ENCODE measurements at places on chromosomes 7 and 10.

- DNase-seq, result no peak
Observed at GRCh38 chr10:100006243-100006886, 3.4 kb downstream of the DNMBP start.

DNA sequence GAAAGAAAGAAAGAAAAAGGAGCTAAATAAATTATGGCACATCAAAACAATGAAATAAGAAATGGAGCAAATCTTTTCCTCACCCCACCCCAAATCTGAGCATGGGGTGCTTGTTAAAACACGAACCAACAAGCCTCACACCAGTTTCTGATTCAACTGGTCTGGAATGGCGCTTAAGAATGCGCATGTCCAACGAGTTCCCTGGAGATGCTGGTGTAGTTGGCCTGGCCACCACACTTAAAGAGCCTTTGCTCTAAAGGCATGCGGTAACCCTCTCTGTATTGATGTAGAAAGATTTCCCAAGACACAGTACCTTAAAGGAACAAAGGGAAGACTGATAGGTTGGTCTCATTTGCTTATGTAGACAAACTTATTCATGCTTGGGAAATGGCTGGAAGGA is 49.1 kb upstream of the STEAP1B start:
- DNase-seq, result no peak

DNA sequence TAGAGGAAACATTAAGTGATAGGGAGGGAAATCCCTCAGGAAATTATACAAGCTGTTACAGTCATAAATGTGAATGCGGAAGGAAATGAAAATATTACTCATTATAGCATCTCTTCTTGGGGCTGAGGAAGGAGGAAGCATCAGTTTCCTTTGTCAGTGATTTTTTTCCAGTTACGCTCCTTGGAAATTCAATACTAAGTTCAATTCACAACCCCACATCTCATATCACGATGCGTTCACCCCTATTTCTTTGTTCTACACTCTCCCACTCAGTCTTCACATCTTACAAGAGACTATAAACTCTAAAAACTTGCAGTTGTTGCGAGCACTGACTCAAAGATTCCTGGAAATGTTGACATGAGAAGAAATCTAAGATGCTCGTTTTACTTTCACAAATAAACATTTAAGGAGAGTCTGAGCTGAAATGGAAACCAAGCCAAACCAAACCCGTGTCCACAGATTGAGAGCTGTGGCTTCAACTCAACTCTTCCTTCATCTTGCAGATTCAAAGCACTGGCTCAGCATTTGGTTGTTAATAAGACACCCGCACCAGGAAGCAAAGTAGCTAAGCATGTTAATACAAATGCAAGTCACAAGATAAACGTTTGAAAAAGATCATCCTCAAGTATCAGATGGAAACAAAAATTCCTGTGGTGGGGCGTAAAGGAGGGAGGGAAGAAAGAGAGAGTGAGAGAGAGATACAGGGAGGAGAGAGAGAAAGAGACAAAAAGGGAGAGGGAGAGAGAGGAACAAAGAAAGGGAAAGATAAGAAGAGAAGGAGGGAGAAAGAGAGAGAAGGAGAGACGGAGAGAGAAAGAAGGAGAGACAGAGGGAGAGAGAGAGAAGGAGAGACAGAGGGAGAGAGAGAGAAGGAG is 150.0 kb upstream of the RSU1 start:
- DNase-seq, result no peak

DNA sequence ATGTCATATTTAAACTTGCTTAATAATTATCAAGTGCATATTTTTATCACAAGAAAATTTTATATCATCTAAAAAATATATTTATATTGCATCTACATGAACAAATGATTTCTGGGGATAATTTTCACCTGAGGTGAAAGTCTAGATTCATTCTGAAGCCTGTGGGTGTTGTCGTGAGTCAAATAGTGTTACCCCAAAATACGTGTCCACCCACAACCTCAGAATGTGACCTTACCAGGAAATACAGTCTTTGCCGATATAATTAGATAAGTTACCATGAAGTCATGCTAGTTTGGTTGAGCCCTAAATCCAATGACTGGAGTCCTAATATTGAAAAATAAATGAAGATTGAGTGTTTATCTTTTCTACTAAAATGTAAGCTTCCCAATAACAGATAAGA is 203.0 kb upstream of the MDFIC start:
- DNase-seq, result no peak

DNA sequence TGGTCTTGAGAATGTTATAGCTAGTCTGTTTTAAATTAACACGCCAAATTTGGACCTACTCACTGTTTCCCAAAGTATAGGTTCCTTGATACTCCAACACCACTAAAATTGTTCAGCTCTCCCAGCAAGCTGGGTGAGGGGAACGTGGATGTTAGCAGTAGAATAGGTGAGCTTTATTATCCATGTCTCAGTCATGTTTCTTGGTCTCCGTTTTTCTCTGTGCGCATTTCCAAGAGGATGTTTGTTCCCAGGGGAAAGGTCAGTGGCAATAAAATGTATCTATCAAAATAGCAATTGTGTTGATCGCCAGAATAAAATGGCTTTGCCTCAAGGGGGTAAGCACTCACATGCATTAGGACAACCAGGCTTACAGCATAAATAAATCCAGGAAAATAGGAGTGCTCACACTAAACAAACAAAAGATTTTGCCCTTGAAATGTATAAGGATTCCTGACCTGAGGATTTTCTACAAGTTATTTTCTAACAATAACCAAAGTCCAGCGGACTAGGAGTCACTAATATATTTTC is 187.0 kb upstream of the C7orf33 start:
- DNase-seq, result no peak

DNA sequence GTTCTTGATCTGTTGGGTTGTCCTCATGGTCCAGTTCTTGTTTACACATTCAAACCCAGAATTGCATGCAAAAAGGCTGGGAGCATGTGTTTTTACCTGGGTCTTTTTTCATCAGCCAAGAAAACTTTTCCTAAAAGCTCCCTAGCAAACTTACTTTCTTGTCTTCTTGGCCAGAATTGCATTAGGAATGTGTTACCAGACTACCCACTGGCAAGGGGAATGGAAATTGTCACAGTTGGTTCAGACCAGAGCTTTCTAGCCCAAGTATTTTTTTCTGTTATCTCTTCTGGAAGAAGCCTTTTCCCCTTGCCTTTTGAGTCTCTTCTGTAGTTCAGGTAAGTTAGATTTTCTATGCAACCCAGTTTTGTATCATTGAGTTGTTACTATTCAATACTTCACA is 77.5 kb downstream of the BMPR1A start:
- DNase-seq, result no peak
